Spinal cord (tissue), 10 donors: ENCODE measurements at places on chromosomes 2 and 18. TPM values are rescaled to one million over a fixed set of nuclear protein-coding genes. Genes with fewer than 3 reads are reported as not detected.
A peak's percentile ranks its signal among the peaks of the same experiment; 100 is the strongest.

AGXT gene
- total RNA-seq, result 0.17 TPM

GRCh38 chr2:232336981-232337720 lies 41.4 kb upstream of the ALPP start:
- H3K27me3 ChIP-seq, result no peaks in the 10 kb centered on the region
- DNase-seq, result no peak
- no peak overlapping the region for H3K27ac ChIP-seq
- H3K4me1 ChIP-seq, result peaks cover 4% of the 10 kb centered on the region
- H3K4me3 ChIP-seq, result no peak overlapping the region

SPP2 gene
- total RNA-seq, result not detected

SCG2 gene
- total RNA-seq, result 166 TPM

DNA sequence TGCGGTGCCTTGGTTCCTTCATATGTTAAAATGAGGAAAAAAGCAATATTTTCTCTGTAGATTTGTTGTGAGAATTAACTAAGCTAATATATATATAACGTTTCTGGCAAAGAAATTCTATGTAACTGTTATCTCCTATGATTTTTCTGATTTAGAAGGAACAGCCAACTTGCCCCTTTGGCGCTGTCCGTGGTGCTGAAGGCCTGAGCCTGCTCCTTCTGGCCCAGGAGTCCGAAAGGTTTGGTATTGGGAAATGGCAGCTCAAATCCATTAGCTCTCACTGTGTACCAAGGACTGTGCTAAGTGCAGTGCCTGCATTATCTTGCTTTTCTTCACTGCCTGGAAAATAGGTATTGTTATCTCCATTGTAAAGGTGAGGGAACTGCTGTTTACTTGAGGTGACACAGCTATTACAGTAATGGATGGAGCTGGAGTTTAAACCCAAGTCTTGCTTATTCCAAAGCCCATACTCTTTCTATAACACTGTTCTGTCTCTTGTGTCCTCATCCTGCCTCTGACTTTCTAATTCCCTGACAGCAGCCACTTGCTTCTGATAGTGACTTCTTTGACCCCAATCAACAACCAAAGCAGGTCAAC lies 52.2 kb downstream of the C1QL2 start:
- no peak for DNase-seq
- H3K4me3 ChIP-seq, result no peak overlapping the region
- no peak overlapping the region for H3K27ac ChIP-seq
- H3K36me3 ChIP-seq, result no peaks in the 10 kb centered on the region

DNA sequence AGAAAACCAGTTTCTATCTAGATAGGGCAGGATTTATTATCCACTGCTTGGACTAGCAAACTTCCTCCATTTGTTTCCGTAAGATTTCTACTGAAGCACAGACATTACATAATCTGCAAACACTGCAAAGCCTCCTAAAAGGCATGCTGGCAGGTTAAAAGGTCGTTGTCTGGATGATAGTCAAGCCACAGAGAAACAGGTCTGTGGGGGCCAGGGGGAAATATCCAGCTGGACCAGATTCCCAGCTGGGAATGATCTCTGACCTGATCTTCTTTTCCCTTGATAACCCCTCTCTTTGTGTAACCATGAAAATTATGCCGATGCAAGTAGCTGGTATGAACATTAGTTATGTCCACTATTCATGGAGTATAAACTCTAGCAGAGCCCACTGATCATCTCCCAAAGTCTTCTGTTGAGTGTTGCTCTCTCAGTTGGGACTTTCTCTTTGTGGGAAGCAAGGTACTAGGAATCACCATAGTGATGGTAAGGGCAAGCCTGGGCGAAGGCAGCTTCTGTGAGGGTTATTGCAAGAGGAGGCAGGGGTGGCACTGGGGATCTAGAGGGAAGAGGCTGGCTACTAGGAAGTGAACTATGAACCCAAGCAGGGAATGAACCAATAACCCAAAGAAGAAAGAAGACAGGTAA lies 61.3 kb downstream of the GDF7 start:
- no peaks in the 10 kb centered on the region for H3K36me3 ChIP-seq
- H3K4me1 ChIP-seq, result no peaks in the 10 kb centered on the region
- no peak overlapping the region for H3K27ac ChIP-seq
- H3K27me3 ChIP-seq, result no peaks in the 10 kb centered on the region
- no peak overlapping the region for H3K4me3 ChIP-seq

INHBB gene
- 2.0 TPM for total RNA-seq

TCF23 gene
- total RNA-seq, result 0.06 TPM

DNA sequence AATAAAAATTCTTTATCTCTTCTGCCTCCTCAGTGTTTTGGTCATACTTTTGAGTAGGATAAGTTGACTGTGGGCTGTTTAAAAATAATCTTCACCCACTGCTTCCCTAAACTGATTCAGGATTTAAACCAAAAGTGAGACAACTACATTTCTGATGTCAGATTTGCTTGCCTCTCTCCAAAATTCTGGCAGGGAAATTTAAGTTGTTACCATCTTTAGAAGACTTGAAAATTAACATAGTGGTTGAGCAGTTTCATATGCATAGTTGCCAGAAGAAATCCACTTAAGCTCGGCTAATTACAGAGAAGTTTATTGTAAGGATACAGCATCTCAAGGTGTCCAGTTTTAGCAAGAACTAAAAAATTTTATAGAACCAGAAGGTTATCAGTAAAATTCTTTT lies 57.0 kb downstream of the MAIP1 start:
- H3K27me3 ChIP-seq, result no peaks in the 10 kb centered on the region
- H3K36me3 ChIP-seq, result no peaks in the 10 kb centered on the region
- no peak overlapping the region for H3K27ac ChIP-seq
- DNase-seq, result no peak
- H3K4me1 ChIP-seq, result no peaks in the 10 kb centered on the region
- no peak overlapping the region for H3K4me3 ChIP-seq

PSTPIP2 gene
- total RNA-seq, result 8.8 TPM

DNA sequence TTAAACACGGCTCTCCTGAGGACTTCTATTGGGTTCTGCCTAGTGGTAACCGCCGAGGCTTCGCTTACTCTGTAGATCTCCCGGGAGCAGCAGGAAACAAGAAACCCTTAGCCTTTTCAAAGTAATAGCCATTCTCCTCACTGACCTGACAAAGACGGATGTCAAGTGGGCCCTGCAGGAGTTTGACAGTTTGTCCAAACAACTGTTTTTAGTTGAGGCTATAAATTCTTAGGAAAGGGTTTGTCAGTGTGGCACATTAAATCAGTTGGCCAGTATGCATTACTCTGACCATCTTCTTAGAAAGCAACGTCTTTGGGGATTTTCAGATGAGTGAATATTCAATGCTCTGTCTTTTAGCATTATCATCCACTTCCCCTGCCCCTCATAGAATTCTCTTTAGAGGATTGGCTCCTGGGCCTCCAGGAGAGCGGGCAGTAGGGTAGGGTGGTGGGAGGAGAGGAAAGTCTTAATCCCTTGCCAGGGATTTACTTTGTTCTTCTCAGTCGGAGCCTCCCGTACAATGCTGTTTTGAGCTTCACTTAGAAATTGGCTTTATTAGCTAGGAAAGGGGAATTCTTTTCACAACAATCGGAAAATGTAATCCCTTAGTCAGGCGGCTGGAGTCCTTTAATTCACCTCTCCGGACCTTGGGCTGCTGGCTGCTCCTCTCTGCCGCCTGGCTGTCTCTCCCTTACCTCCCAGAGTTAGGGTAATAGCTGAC lies 13.3 kb upstream of the C18orf32 start:
- DNase-seq, result no peak
- H3K36me3 ChIP-seq, result no peaks in the 10 kb centered on the region
- H3K27ac ChIP-seq, result no peak overlapping the region
- peaks cover 3% of the 10 kb centered on the region for H3K27me3 ChIP-seq
- H3K4me1 ChIP-seq, result no peaks in the 10 kb centered on the region

- H3K27me3 ChIP-seq, result no peaks in the 10 kb centered on the region
- H3K27ac ChIP-seq, result no peak overlapping the region
- H3K4me3 ChIP-seq, result no peak overlapping the region
- no peaks in the 10 kb centered on the region for H3K36me3 ChIP-seq
These were observed 82.6 kb upstream of the TANK start for GRCh38 chr2:161077367-161078210.

DNA sequence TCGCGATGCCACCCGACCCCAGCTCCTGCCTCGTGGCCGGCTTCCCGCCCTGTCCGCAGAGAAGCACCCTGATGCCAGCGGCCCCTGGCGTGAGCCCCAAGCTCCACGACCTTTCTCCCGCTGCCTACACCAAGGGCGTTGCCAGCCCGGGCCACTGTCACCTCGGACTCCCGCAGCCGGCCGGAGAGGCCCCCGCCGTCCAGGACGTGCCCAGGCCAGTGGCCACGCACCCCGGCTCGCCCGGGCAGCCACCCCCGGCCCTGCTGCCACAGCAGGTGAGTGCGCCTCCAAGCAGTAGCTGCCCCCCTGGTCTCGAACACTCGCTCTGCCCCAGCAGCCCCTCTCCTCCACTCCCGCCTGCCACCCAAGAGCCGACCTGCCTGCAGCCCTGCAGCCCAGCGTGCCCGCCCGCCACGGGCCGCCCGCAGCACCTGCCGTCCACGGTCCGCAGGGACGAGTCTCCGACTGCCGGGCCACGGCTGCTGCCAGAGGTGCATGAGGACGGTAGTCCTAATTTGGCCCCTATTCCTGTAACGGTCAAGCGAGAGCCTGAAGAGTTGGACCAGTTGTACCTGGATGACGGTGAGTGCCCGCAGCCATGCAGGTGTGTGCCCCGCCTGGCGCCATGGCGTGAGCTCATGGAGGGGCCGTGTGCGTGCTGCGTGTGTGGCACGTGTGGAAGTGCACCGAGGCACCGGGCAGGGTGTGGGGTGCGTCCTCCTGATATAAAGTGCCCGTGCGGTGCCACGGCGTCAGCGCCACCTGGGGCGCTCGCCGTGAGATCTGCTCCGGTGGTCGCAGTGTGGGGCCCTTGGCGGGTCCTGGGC lies 90.8 kb downstream of the NFATC1 start:
- no peak for DNase-seq
- peaks cover 24% of the 10 kb centered on the region for H3K4me1 ChIP-seq
- H3K4me3 ChIP-seq, result no peak overlapping the region
- no peaks in the 10 kb centered on the region for H3K27me3 ChIP-seq
- H3K36me3 ChIP-seq, result peaks cover 50% of the 10 kb centered on the region

- H3K4me3 ChIP-seq, result no peak overlapping the region
- no peaks in the 10 kb centered on the region for H3K36me3 ChIP-seq
- no peaks in the 10 kb centered on the region for H3K27me3 ChIP-seq
- H3K27ac ChIP-seq, result peak overlapping the region; percentile 22
These were observed 18.4 kb upstream of the WIPF1 start for GRCh38 chr2:174615871-174616436.

- no peaks in the 10 kb centered on the region for H3K4me1 ChIP-seq
- no peak overlapping the region for H3K27ac ChIP-seq
- no peak overlapping the region for H3K4me3 ChIP-seq
These were observed 106.7 kb upstream of the ARL4C start for GRCh38 chr2:234603619-234604018.
